ENCODE measurements at places on chromosomes 7 and 10.

DNA sequence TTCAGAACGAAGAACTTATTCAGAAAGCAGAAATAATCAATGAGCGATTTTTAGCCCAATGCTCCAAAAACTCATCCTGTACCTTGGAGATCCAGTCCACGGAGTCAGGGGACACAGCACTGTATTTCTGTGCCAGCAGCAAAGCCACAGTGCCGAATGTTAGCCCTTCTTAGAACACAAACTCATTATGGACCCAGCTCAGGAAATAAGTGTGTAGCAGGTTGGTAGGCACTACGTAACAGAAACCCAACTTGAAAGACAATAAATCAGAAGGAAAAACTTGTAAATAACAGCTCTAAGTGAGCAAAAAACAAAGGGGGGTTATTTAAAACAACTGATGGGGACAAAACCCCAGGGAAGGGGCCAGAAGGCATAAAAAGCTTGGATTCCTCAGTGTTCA, 112.0 kb upstream of the PRSS1 start:
- DNase-seq: no peak

DNA sequence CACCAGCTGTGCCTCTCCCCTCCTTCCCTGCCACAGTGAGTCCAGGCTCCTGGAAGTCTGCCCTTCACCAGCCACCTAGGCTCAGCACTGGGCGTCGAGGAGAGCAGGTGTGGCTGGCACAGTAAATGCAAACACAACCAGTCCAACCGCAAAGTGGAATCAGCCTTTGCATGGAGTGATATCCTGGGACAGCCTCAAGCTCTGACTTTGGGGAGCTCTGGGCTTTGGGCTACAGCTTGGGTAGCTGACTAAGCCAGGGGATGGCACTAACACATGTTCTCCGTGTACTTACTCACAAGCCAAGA, 312.4 kb downstream of the KCNMA1 start:
- no peak for DNase-seq

DNA sequence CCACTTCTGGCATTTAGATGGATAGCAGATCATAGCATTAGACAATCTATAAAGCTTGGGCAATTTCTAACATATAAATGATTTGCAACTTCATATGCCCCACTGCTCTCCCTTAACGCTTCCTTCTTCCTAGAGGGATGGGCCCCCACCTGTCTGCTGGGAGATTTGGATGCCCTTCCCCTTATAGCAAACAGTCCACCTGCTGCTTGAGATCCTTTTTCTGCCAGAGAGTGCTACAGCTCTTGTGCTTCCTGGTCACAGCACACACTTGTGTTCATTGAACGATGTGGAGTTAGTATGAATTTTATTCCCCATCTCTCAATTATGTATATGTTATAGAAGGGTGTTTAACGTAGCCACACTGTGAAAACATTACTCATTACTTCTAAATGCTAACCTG, 10.4 kb upstream of the PCGF5 start:
- DNase-seq: no peak

GRCh38 chr10:79026806-79027146, 42.0 kb upstream of the ZMIZ1 start:
- DNase-seq: no peak

DNA sequence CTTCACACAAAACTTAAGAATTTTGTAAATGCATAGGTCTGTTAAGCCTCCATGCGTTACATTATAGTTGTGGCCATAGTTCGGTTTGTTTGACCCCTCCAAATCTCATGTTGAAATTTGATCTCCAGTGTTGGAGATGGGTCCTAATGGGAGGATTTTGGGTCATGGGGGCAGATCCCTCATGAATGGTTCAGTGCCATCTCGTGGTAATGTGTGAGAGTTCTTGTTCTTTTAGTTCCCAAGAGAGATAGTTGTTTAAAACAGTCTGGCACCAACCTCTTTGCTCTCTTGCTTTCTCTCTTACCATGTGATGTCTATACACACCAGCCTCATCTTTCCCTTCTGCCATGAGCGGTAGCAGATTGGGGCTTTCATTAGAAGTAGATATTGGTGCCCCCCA, 264.3 kb downstream of the TCF7L2 start:
- no peak for DNase-seq

GRCh38 chr10:9214618-9215017, 1160.1 kb downstream of the GATA3 start:
- no peak for DNase-seq

- no peak for DNase-seq
Measured at GRCh38 chr7:105209433-105209832, 179.3 kb downstream of the SRPK2 start.

DNA sequence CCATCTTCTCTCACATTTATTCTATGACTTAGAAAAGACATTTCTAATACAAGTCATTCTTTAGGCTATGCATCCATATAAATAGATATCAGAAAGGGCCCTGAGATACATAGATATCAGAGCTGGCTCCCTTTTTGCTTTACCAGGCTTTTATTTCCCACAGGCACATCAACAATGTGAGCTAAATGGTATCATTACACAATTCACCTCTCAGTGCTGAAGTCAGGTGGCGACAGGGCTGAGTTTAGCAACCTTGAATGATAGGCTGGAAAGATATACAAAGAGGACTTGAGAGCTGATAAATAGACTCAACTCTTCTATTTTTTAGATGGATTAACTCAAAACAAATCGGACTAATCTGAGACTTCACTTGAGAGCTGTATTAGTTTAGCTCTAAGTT, 189.2 kb upstream of the COL1A2 start:
- DNase-seq: no peak

DNA sequence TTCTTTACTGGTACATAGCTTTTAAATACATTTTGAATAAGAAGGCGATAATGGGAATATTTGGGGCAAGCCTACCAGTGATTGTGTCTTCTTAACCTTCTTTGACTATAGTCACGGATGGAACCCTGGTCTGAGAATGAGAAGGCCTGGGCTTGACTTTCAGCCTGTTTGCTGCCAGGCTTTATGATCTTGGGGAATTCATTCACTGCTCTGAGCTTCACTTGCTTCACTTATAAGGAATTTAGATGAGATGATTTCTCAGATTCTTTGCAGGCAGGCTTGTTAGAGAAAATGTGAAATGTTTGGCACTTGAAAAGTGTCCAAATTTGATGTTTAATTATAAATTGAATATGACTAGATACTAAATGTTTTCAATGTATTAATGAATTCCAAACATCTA, 42.5 kb downstream of the NUP205 start:
- DNase-seq: no peak

- no peak for DNase-seq
Measured at GRCh38 chr7:138804618-138805017, 6.6 kb upstream of the ATP6V0A4 start.

DNA sequence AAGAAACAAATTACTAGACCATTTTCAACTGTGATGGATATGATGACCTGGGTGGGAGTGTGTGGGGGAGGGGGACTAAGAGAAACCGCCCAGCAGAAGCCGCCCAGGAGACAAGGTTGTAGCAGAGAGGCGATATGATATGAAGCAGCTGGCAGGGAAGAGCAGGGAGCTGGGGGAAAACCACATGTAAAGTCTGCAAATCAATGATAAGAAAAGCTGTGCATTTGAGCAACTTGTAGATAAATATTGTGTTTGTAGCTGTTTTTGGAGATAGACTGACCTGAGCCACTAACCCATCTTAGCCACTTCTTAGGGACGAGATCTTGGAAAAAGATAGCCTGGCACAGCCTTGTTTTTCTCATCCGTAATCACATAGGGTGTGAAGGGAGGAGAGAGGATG, 252.6 kb downstream of the SEC23IP start:
- no peak for DNase-seq

DNA sequence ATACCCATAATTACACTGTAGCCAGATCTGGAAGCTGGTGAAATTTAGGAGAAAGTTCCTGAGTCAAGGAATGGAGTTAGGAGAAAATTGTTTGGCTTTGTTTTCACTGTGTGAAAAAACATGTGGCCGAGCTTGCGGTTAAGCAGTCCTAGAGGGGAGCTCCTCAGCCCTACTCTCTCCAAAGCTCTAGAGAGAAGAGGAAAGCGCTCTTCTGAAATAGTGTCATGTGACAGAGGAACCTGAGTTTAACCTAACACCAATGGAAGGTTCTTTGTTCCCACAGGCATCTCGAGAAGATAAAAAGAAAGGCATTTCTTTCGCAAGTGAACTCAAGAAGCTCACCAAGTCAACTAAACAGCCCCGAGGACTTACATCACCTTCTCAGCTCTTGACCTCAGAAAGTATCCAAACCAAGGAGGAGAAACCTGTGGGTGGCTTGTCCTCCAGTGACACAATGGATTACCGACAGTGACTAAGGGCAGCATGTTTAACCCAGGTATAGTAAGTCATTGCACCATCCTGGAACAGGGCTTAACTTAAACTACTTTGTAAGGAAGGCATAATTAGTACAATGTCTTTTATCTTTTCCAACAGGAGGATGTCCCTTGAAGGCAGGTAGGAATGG, 38.0 kb downstream of the NOC3L start:
- no peak for DNase-seq
